ENCODE measurements at places on chromosomes 4 and X. TPM values are rescaled to one million over a fixed set of nuclear protein-coding genes. Genes with fewer than 3 reads are reported as not detected.

The SSX2B gene
- total RNA-seq: not detected

The TCP11X2 gene
- total RNA-seq: not detected

The TASL gene
- 0.30 TPM for total RNA-seq

The ADH1B gene
- total RNA-seq: 91.9 TPM

The SERTM2 gene
- total RNA-seq: not detected

The DCAF12L1 gene
- not detected for total RNA-seq

Data from left ventricle myocardium inferior (tissue), 1 donor.